ENCODE measurements at places on chromosomes 11 and 22.

DNA sequence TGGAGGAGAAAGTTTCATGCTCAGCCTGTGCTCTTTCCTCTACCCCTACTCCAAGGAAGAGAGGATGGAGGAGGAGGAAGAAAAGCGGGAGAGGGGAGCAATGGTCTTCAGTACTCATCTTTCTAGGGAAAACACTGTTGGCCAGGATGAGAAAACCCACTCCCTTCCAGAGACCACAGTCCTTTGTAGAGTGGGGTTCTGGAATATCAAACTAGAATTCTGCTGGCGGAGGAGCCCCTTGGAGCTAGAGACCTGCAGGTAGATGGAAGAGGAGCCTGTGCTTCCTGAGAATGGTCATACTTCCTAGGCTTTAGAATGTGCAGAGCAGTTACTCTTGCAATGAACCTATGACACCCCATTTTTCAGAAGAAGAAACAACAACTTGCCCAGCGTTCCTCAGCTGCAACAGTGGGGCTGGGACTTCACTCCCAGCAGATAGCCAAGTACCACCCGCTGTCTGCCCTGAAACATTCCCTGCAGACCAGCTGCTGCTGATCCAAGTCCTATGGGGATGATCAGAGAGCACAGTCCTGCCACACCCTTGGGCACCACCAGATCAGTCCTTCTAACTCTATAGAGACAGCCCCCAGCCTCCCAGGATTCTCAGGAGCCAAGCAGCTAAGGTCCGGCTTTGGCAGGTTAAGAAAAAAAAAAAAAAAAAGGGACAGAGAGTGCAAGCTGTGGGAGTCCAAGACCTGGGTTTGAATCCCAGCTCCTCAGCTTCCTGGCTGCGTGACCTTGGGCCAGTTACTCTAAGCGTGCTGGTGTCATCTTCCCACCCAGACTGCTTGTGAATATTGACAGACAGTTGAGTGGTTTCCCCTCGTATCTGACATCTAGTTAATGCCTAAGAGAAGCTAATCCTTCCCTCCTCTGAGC, 664 bp downstream of the PTGDR2 start:
- no peak for DNase-seq

DNA sequence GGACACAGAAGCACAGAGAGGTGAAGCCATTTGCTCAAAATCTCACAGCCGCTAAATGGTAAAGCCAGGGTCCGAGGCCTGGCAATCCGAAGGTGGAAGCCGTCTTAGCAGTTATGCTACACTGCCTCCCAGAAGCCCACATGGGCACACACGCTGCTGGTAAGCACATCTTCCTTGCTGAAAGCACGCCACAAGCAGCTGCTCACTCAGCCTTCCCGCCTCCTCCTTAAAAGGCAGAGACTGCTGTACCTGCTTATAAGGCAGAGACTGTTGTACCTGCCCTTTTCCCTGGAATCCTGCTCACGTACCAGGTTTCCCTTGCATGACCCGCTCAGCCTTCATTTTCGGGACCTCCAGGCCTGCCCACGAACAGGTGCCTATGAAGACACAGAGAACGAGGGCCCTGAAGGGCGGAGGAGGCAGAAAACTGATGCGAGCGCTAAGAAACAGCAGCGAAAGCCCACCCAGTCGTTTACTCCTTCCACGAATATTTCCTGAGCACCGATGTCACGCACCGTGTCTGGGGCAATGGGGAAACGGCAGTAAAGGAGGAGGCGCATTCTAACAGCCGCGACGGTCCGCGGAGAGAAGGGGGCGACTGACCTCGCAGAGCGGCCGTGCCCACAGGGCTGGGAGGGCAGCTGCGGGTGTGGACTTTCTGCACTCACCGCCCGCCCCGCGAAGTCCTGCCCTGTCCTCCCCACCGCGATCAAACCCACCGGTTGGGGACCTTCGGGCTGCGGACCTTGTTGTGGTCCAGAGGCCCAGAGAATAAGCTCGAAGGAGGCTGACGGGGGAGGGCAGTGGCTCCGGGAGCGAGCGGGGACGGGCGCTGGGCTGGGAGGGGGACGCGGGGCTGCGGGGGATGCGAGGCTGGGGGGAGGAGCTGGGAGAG, 13.0 kb downstream of the SPATA19 start:
- DNase-seq: no peak

DNA sequence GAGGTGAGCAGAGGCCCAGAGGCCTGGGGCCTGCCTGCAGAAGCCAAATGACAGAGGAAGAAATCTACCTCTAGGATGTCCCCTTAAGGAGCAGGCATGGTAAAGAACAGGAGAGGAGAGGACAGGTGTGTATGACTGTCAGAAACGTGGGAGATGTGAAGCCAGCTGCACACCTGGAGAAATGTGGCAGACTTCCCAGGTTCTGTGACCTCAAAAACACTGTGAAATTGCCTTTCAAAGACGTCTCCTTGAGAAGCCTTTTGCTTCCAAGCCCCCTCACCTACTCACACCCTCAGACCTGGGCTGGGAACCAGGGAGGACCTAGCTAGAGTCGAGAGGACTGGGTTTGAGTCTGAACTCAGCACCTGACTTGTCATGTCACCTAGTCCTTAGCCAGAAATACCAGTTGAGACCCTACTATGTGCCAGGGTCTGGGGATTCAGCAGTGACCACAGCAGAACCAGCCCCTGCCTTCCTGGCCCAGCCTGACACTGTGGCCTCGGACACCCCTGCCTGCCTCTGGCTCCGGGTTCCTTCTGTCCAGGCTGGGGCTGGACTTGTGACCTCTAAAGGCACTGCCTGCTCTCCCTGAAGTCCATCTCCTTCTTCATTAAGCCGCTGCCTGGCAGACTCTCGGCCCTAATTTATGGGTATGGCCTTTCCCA, 5.6 kb downstream of the TPBGL start:
- DNase-seq: no peak

DNA sequence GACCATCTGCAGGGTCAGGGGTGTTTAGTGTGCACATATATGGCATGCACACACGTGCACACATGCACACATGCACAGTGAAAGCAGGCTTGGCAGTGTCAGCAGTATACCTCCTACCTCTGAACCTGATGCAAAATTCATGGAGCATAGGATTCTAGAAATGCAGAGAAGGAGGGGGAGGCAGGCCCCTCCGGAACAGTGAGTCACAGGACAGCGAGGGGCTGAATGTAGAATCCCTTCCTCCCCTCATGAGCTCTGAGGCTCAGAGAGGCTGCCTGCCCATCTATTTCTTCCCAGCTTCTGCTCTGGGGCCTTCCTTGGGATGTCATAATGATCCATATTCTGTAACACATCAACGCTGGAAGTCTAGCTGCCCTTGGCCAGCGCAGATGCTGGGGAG, 66.7 kb upstream of the NECTIN1 start:
- no peak for DNase-seq

GRCh38 chr11:102171101-102171500, 60.9 kb downstream of the YAP1 start:
- no peak for DNase-seq

GRCh38 chr11:119919656-119920055, 190.7 kb upstream of the NECTIN1 start:
- DNase-seq: no peak

GRCh38 chr11:3939211-3939610, 83.7 kb downstream of the STIM1 start:
- DNase-seq: no peak

DNA sequence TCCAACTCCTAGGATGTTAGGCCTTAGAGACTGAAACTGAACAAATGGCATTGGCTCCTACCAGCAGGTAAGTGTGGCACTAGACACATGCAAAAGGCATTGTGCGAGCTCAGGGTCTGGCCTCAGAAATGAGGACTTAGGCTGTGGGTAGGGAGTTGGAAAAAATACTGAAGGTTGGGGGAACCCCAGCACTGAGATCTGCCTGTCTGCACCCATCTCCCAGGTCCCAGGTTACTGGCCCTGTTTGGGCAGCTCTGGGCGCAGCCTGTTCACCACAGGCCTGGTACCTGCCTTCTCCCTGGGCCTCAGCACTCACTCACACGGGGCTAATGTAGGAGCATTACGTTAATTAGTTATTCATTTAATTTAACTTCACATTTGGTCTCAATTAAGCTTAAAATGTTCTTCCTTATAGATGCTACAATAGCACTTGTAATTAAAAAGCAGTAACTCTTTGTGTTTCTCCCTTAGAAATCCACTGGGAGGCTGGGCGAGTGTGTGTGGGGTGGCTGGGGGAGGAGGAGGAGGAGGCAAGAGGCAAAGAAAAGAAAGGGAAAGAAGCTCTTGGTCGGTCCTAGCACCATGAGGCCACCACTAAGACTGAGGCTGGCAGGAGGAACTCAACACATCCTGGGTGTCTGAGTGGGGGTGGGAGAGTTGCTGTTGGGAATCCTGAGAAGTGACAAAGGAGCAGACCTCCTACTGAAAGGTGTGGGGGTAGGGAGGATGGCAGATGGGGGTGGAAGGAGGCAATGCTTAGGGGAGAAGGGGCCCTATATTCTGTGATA, 19.4 kb downstream of the TMEM218 start:
- DNase-seq: no peak

GRCh38 chr22:23772649-23773473, at the start of gene MMP11:
Gene MMP11 (plus strand): TSS chr22:23772849. CDS start chr22:23772871, 22 bp downstream.
- DNase-seq: peak; percentile 70

- no peak for DNase-seq
These were observed 53.7 kb downstream of the TBC1D22A start for GRCh38 chr22:46815896-46816731.

DNA sequence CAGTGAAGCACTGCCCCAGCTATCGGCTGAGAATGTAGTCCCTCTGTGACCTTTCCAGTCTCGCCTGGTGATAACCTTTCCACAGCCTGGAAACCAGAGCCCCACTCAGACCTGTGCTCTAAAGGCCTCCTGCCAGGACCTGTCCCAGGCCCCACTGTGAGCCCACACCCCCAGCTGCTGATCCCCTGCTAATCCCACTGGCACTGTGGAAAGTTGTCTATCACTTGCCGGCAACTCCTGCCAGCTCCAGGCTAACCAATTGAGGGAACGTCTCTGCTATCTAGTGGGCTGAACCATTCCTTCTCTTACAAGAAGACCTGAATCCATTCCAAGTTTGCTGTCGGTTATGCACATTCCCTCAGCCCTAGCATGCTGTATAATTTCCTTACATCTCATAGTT, 328.2 kb downstream of the FAM181B start:
- DNase-seq: no peak

GRCh38 chr11:118928101-118928869, 2.6 kb upstream of the BCL9L start:
- peak; percentile 93 for DNase-seq

DNA sequence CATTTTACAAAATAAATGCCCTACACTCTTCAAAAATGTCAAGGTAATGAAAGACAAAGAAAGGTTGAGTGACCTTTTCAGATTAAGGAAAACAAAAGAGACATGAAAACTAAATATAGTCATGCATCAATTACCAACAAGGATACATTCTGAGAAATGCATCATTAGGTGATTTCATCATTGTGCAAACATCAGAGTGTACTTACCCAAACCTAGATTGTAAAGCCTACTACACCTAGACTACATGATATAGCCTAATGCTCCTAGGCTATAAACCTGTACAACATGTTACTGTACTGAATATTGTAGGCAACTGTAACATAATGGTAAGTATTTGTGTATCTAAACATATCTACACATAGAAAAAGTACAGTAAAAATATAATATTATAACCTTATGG, 26.7 kb downstream of the INTS4 start:
- DNase-seq: no peak

DNA sequence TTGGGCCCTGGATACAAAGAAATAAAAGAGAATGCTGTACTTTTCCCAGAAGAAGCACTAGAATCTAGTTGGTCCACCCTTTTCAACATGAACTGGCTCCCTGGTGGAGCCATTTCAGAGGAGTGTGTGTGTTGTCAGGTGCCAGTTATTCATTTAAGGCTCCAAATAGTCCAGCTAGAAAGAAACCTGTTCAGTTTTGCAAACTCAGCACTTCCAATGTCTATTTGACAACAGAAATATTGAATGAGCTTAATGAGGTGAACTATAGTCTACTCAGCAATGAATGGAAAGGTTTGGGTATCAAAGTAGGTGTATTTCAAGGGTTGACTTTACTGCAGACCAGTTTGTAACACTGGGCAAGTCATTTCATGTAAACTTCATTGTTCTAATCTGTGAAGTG, 2.1 kb downstream of the OR8D1 start:
- no peak for DNase-seq

- DNase-seq: no peak
These were observed 83.1 kb upstream of the NCAM1 start for GRCh38 chr11:112878033-112878601.

GRCh38 chr11:109109571-109110315, 312.2 kb upstream of the C11orf87 start:
- no peak for DNase-seq

GRCh38 chr22:46693634-46694415, 44.2 kb downstream of the CERK start:
- DNase-seq: no peak

DNA sequence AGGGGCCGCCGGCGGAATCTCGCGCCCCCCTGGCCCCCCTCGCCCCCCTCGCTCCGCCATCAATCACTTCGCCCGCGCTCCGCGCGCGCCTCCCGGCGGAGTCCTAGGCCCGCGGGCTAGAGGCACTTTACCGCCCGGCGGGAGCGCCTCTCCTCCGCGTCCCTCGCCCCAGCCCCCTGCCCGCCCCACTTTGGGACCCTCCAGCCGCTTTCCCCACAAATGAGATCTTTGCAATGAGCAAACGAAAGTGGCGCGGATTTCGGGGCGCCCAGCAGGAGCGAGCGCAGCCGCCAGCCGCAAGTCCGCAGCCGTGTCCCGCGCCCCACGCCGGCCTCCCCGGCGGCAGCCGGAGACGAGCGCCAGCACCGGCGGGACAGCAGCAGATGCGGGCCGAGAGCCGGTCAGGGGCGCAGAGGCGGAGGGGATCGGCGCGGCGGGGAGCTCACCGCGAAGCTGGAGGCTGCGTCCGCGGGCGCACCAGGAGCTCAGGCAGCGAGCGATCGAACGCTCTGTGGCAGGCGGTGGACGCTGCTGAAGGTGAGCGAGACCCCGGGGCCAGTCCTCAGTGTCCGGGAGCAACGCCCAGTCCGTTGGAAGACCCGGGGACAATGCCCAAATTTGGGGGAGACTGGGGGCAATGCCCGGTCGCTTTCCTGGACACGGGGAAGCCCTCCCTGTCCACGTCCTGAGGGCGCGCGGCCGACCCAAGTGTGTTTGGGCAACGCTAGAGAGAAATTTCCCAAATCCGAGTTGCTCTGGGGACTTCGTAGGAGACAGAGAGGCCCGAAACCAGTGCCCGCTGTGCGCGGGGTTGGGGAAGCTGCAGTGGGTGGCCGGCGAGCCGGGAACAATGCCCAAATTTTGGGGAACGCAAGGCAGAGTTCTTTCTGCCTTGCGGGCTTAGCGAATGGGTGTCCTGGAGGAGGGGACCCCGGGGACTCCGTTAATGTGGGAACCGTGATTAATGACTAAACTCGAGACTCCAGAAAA, 1.5 kb upstream of the IGF2 start:
- DNase-seq: no peak

GRCh38 chr11:65419772-65420481, 2.7 kb upstream of the NEAT1 start:
- no peak for DNase-seq

DNA sequence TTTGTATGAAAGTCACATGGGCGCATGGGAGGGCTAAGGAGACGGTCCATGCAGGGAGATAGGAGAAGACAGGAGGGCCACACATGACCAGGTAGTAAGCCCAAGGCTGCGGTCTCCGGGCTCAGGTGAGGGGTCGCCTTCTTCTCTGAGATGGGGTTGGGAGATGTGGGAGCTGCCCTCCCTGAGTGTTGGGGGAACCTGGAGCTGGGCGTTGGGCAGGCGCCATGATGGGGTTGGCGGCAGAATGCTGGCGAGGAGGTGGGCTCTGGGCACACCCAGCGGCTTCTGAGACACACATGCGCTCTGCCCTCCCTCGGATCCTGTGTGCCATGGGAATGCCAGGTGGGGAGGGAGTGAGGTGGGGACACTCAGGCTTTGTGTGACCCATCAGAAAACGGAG, 254.8 kb downstream of the TBC1D22A start:
- no peak for DNase-seq

- DNase-seq: no peak
These were observed 4.7 kb downstream of the UNC93B1 start for GRCh38 chr11:67999201-67999629.
